ENCODE measurements at places on chromosomes 7 and 10. TPM values are rescaled to one million over a fixed set of nuclear protein-coding genes. Genes with fewer than 3 reads are reported as not detected.

The TRIM4 gene
- 22.0 TPM for total RNA-seq

The GRID2IP gene
- not detected for total RNA-seq

The SEC24C gene
- 96.9 TPM for total RNA-seq

The FZD1 gene
- 10.4 TPM for total RNA-seq

The HOXA1 gene
- 0.53 TPM for total RNA-seq

The CLRN3 gene
- not detected for total RNA-seq

The LRRC18 gene
- not detected for total RNA-seq

The PNLIPRP1 gene
- total RNA-seq, result not detected

The CNNM1 gene
- total RNA-seq, result 3.0 TPM

The ELFN1 gene
- total RNA-seq, result 2.7 TPM

- no peak for DNase-seq
These were observed 157.2 kb upstream of the ZNF92 start for GRCh38 chr7:65216469-65216868.

DNA sequence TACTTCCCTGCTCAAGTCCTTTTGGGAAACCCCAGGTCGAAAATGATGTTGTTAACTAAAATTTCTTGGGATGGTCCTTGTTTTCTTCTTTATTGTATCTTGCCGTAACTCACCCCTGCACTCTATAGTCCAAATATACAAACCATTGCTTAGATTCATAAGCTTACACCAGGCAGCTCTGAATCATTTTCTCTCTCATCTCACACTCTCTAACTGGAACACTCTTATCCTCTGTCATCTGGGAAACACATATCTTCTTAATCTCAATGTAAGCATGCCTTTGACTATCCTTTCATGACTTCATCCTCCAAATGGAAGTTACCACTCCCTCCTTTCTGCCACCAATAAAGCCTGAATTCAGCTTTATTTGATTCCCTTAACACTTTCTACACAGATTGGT is 175.8 kb upstream of the ANK3 start:
- DNase-seq, result no peak

DNA sequence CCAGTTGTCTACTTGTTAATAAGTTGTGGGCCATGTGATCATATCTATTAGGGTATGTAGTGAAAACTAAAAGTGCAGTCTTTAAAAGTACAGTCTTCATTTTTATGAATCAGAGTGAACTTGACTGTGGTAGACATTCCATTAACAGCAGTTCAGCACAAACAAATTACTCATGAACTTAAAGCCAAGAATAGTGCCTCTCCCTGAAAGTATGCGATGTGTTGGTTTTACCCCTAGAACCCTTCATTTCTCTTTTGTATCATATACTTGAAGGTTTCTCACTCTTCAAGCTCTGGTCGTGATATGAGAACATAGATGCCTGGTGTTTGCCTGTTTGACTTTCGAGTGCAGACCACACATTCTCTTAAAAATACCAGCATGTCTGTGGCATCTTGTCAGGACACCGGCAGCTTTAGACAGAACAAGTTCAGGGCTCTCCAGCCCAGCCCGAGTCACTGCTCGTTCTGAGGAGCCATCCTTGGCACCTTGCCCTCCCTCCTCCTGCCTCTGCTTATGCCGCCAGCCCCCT is 159.3 kb downstream of the LCOR start:
- peak; percentile 84 for DNase-seq

GRCh38 chr7:27122077-27122910 is 8.3 kb downstream of the HOXA4 start:
- no peak for DNase-seq

GRCh38 chr10:30215141-30215540 is 133.9 kb downstream of the MTPAP start:
- DNase-seq, result no peak

GRCh38 chr10:68088740-68089139 is 13.7 kb upstream of the HERC4 start:
- DNase-seq, result no peak

DNA sequence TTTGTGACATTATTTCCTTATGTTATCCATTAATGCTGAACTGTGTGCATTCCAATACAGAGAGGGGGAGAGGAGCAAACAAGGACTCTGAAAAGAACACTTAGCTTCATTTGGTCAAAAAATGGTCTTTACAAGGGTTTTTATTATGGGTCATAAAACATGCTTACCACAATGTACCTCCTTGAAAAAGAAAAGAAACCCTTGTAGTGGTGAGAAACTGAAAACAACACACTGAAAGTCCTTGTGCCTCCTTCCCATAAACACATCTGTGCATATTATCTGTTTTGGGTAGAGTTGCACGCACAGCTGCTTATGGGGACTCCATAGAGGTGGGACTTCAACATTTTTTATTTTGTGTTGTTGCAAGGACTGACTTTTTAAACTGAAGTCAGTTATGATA is 98.7 kb downstream of the CDK6 start:
- DNase-seq, result no peak

- DNase-seq, result no peak
These were observed 526 bp upstream of the LAMTOR4 start for GRCh38 chr7:100148225-100148558.

GRCh38 chr7:137454767-137455166 is 111.2 kb upstream of the PTN start:
- DNase-seq, result peak; percentile 1

DNA sequence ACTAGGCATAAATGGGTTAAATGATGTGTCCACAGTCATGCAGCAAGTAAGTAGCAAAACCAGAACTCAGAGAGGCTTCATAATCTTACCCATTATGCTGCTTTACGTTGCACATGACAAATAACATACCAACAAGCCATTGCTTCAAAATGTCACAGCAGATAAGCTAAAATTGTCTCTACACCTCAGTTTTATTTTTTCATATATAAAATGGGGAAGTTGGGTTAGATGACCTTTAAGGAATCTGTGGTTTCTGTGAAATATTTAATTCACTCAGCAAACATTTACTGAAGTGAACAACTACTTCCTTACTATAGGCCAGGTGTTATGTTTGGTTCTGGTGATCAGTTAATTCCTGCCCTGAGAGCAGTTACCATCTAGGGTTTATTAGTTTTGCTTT is 2.2 kb upstream of the ASCC1 start:
- DNase-seq, result no peak

- peak; percentile 11 for DNase-seq
These were observed 1168.4 kb downstream of the GATA3 start for GRCh38 chr10:9222917-9223316.

GRCh38 chr7:129169171-129169671 is 19.2 kb upstream of the SMO start:
- DNase-seq, result no peak

- no peak for DNase-seq
These were observed 33.1 kb downstream of the MALSU1 start for GRCh38 chr7:23332193-23332592.

- no peak for DNase-seq
These were observed 70.8 kb downstream of the GRID1 start for GRCh38 chr10:86295791-86296190.

- DNase-seq, result no peak
These were observed 145.9 kb downstream of the PRKAG2 start for GRCh38 chr7:151731022-151731441.

GRCh38 chr7:148304083-148304335 is 286.6 kb upstream of the C7orf33 start:
- no peak for DNase-seq

GRCh38 chr7:158252081-158252836 is 335.4 kb downstream of the PTPRN2 start:
- no peak for DNase-seq

- peak; percentile 77 for DNase-seq
These were observed 83.6 kb downstream of the CD36 start for GRCh38 chr7:80721883-80722615.

GRCh38 chr7:135995748-135996147 is 18.6 kb upstream of the MTPN start:
- no peak for DNase-seq

- DNase-seq, result no peak
These were observed 36.6 kb downstream of the CNNM1 start for GRCh38 chr10:99365736-99366135.

GRCh38 chr7:332020-332517 is 42.1 kb downstream of the FOXL3 start:
- no peak for DNase-seq

GRCh38 chr7:30214651-30215137 is 69.7 kb upstream of the ZNRF2 start:
- no peak for DNase-seq

DNA sequence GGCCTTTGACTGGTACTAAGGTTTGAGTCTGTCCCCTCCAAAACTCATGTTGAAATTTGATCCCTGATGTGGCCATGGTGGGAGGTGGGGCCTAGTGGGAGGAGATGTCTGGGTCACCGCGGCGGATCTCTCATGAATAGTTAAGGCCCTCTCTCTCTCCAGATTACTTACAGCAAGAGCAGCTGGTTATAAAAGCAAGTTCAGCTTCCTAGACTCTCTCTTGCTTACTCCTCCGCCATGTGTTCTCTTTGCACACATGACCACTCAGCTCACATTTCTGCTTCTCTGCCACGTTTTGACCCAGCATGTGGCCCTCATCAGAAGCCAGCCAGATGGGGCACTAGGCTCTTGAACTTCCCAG is 29.9 kb upstream of the ZMIZ1 start:
- DNase-seq, result no peak

GRCh38 chr10:6385665-6386064 is 182.9 kb downstream of the PFKFB3 start:
- DNase-seq, result peak; percentile 57

- DNase-seq, result no peak
These were observed 84.2 kb upstream of the STEAP1B start for GRCh38 chr7:22584179-22584578.

DNA sequence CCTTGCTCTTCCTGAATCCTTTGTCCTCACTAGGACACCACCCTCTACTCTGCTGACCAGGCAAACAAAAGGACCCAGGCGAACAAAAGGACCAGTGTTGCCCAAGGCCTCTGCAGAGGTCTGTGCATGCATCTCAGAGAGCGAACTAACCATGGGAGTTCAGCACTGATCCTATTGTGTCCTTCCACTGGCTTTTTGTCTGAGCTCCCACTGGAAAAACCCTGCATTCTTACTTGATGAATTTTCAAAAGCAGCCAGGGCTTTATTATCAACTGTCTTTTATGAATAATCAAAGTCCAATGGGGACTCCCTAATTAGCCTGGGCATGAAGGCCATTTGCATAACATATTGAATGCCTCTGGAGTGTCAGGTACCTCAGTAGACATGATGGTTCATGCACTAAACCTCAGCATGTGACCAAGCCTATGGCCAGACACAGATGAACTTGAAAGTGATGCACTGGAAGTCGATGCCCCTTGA is 140.6 kb downstream of the KCNMA1 start:
- DNase-seq, result no peak

GRCh38 chr7:110775046-110775445 is 315.9 kb upstream of the LRRN3 start:
- peak; percentile 58 for DNase-seq

- no peak for DNase-seq
These were observed 555.0 kb downstream of the PTPRN2 start for GRCh38 chr7:158032561-158033115.

DNA sequence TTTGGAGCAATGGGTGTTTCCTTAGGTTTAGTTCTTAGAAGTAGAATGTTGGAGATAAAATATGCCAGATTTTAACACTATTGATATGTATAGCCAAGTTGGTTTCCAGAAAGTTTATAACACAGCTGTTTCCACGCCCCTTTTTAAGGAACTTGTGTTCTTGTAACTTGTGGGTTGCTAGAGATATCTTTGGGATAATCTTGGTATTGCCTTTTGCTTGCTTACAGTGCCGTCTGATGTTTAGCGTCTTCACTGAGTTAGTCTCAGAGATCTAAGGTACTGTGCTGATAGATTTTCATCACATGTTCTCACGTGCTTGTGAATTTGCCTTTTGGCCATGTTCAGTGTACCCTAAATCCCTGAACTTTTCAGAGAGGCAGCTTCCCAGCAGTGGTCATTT is 12.4 kb downstream of the TMEM248 start:
- no peak for DNase-seq
